Central memory CD8-positive, alpha-beta T cell (primary cell): ENCODE measurements at places on chromosomes 7 and 10.

DNA sequence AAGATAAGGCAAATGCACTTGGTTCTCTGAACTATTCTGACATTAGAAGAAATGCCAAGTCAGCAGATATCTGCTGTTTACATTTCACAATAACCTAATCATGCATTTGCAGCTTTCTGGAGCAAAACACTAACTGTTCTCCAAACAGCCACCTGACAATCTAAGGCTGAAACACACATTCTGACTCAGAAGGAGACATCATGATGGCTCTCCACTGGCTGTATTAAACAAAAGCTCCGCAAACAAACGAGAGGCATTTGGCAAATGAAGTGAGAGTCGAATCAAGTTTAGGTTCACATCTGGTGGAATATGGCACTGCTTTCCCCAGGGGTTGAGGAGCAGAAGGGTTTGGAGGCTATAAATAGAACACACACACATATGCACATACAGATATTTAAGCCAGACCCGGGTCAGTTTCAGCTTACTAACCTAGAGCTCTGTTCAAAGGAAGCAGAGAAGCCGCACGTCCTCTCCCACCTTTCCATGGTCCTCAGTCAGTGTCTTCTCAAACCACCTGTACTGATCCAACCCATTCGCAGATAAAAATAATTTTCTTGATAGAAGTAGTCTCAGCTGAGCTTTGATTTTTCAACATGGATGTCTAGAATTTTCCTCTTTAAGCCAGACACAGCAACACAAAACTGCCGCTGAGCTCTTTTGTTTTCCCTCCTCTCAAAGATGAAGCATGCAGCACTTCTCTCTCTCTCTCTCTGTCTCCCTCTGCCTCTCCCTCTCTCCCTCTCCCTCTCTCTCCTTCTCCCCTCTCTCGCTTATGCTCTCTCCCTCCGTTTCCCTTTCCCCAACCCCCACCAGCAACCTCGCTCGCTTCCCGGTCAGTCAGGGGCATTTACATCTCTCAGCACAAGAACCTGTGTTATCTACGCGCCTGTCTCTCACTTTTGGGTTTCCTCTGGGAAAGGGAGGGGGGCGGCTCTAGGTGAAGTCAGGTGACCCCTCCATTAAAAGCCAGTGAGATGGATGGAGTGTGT, 682.8 kb downstream of the MAGI2 start:
- H3K4me3 ChIP-seq, result no peak overlapping the region
- H3K27ac ChIP-seq, result no peak overlapping the region
- DNase-seq, result no peak
- H3K27me3 ChIP-seq, result no peaks in the 10 kb centered on the region
- H3K4me1 ChIP-seq, result no peaks in the 10 kb centered on the region

DNA sequence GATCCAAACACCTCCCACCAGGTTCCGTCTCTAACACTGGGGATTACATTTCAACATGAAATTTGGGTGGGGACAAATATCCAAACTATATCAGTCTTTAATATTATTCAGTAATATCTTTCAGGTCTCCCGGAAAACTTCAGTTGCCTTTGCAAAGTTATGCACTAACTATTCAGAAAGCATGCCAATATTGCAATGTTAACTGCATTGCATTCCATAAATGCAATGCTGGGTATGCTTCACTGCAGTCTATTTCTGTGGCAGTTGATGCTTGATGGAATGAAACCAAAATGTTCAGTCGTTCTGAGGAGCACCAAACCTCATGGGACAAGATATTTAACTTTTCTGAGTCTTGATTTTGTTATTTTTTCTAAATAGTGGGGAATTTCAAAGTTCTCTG, 147.5 kb downstream of the SLC16A9 start:
- no peak for DNase-seq
- H3K4me3 ChIP-seq, result no peak overlapping the region
- no peak overlapping the region for H3K27ac ChIP-seq
- H3K4me1 ChIP-seq, result no peaks in the 10 kb centered on the region
- H3K36me3 ChIP-seq, result no peaks in the 10 kb centered on the region

- H3K4me3 ChIP-seq, result no peak overlapping the region
- H3K36me3 ChIP-seq, result no peaks in the 10 kb centered on the region
- no peaks in the 10 kb centered on the region for H3K4me1 ChIP-seq
- H3K27me3 ChIP-seq, result no peaks in the 10 kb centered on the region
- no peak for DNase-seq
Observed at GRCh38 chr7:20197837-20198236, 19.3 kb downstream of the MACC1 start.

DNA sequence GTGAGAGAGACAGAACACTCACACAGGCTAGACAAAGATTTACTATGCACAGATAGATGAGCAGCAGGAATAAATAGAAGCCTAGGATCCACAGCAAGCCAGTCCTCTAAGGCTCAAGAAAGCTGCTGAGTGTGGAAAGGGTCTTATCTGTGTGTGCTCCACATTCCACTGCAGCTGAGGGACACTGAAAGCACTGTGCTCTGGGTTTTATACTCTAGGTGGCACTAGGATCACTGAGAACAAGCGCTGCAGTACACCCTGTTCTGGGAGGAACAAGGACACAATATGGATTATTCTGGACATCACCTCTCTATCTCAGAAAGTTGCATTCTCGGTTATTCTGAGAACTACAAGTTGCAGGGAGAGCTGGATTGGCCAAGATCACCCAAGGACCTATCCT, 4.9 kb upstream of the KLHL7 start:
- DNase-seq, result no peak
- peaks cover 7% of the 10 kb centered on the region for H3K36me3 ChIP-seq
- H3K27me3 ChIP-seq, result no peaks in the 10 kb centered on the region
- H3K4me1 ChIP-seq, result peaks cover 5% of the 10 kb centered on the region
- H3K27ac ChIP-seq, result no peak overlapping the region

DNA sequence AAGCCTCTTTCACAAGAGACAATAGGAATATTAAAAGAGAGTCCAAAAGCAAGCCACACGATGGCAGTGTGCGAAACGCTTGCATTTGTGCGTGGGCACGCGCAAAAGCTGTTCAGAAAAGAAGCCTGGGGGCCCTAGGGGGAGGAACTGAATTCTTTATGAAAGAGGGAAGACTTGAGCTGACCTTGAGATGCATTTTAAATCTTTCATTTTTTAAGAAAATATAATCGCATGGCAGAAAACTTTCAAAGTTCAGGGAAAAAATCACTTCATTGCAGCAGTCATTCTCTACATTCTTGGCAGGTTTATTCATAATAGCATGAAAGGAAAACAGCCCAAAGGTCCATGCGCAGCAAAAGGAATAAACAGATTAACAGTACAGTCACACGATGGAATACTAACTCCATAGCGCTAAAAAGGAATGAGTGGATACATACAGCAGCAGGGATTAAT, 206.5 kb upstream of the PRKCQ start:
- H3K36me3 ChIP-seq, result no peaks in the 10 kb centered on the region
- DNase-seq, result no peak
- no peak overlapping the region for H3K27ac ChIP-seq
- H3K27me3 ChIP-seq, result peaks cover 23% of the 10 kb centered on the region

DNA sequence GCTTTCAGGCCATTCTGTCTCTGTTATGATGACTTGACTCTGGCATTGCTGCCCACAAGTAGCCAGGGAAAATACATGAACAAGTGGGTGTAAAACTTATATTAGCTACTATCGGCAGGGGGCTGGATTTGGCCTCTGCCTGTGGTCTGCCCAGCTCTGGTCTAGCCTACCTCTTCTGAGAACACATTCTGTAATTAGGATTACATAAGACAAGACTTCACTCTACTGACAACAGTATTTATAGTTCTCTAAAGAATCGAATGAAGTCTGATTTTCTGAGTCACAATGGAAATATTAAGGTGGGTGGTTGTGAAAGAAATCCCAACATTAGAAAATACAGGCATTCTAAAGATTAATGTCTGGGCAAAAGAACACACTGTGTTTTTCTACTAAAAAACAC, 55.5 kb downstream of the DLD start:
- no peak overlapping the region for H3K27ac ChIP-seq
- H3K4me3 ChIP-seq, result no peak overlapping the region
- no peaks in the 10 kb centered on the region for H3K4me1 ChIP-seq
- H3K36me3 ChIP-seq, result no peaks in the 10 kb centered on the region
- peaks cover 21% of the 10 kb centered on the region for H3K27me3 ChIP-seq
- no peak for DNase-seq

- no peak for DNase-seq
- H3K4me3 ChIP-seq, result no peak overlapping the region
- no peaks in the 10 kb centered on the region for H3K4me1 ChIP-seq
- H3K27ac ChIP-seq, result no peak overlapping the region
Observed at GRCh38 chr10:77960829-77961329, 34.3 kb upstream of the DLG5 start.

DNA sequence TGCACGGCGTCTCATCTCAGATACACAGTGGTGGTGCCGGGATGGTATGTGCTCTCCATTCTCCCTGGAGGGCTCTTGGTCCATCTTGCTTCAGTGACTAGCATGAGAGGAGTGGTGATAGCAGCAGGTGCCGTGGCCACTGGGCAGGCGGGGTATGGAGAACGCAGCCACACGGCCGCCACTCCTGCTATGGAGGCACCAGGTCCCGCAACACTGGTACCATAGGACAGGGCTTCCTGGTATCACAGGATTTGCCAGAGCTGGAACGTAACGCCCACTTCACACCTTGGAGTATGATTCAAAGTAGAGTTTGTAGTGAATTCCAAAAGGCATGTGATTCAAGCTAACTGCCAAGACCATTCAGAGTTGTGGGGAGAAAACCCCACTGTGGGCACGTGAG, 284.1 kb downstream of the DPP6 start:
- H3K4me3 ChIP-seq, result no peak overlapping the region
- H3K4me1 ChIP-seq, result no peaks in the 10 kb centered on the region
- no peaks in the 10 kb centered on the region for H3K36me3 ChIP-seq
- H3K27me3 ChIP-seq, result no peaks in the 10 kb centered on the region

- DNase-seq, result no peak
- H3K27ac ChIP-seq, result no peak overlapping the region
- H3K27me3 ChIP-seq, result peaks cover 39% of the 10 kb centered on the region
- H3K4me3 ChIP-seq, result no peak overlapping the region
- H3K4me1 ChIP-seq, result no peaks in the 10 kb centered on the region
- H3K36me3 ChIP-seq, result peaks cover 1% of the 10 kb centered on the region
Observed at GRCh38 chr10:44818041-44818649, 93.0 kb upstream of the TMEM72 start.

DNA sequence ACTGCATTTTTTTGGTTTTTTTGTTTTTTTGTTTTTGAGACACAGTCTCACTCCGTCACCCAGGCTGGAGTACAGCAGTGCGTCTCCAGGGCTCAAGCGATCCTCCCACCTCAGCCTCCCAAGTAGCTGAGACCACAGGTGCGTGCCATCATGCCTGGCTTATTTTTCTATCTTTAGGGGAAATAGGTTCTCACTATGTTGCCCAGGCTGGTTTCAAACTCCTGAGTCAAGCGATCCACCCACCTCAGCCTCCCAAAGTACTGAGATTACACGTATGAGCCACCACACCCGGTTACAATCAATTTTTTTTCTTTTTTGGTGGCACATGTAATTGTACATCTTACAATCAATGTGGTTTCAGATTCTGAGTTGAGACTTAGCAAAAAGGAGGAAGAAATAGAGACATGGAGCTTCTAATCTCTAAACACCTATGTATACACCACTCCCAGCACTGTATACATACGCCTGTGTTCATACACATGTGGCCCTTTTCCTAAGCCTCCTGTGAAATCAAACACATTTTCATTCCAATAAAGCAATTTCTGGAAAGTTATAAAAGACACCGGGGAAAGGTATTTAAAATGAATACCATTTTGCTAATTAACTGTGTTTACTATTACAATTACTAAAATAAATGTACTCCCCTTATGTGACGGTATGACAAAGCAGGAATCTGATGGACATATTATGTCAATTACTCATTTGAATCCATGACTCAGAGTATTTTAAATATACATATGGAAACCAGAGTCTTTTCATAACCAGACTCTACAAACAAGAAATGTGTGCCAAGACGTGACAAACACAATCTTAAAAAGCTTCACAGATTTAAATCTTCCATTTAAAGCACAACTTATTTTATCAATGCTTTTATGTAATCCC, 40.9 kb downstream of the SMURF1 start:
- H3K27me3 ChIP-seq, result no peaks in the 10 kb centered on the region
- DNase-seq, result no peak
- peaks cover 9% of the 10 kb centered on the region for H3K36me3 ChIP-seq
- no peak overlapping the region for H3K4me3 ChIP-seq

- no peak overlapping the region for H3K4me3 ChIP-seq
- no peak for DNase-seq
- peaks cover 6% of the 10 kb centered on the region for H3K4me1 ChIP-seq
- H3K36me3 ChIP-seq, result no peaks in the 10 kb centered on the region
Observed at GRCh38 chr10:88791924-88792323, 10.6 kb upstream of the LIPM start.

GRCh38 chr10:68318331-68319059, 13.4 kb upstream of the HNRNPH3 start:
- peaks cover 2% of the 10 kb centered on the region for H3K36me3 ChIP-seq
- no peak overlapping the region for H3K27ac ChIP-seq
- H3K4me1 ChIP-seq, result no peaks in the 10 kb centered on the region
- no peak overlapping the region for H3K4me3 ChIP-seq
- DNase-seq, result no peak

DNA sequence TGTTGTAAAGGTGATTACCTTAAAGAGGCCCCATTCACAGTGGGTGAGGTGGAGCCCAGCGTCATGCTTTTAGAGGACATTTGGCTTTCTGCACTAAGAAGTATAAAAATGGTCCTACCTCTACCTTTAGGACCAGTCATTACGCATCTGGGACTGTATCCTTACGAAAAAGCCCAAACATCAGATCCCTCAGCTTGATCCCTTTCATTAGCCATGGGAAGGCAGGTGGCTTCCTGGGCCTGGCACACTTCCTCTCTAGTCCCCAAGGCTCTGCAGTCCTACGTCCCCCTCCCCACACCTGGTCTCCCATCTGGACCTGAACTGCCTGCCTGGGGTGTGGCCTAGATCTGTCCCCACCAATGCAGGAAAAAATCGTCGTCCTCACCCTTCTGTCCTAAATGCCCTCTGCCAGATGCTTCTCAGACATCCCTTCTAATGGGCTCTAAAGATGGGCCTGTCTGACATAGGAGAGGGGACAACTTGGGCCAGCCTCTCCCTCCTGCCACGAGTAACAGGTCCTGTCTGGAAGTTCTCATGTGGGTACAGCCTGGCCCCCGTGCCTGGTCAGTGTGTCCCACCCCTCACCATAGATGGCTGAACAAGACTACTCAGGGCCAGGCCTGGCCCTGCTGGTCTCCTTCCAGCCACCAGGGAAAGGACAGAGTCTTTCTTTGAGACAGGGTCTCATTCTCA, 11.8 kb upstream of the SLC18A3 start:
- H3K4me3 ChIP-seq, result no peak overlapping the region
- peaks cover 53% of the 10 kb centered on the region for H3K27me3 ChIP-seq
- no peaks in the 10 kb centered on the region for H3K36me3 ChIP-seq
- no peak overlapping the region for H3K27ac ChIP-seq
- no peak for DNase-seq

GRCh38 chr10:52213321-52213752, 100.7 kb upstream of the DKK1 start:
- DNase-seq, result no peak
- no peak overlapping the region for H3K27ac ChIP-seq
- no peaks in the 10 kb centered on the region for H3K36me3 ChIP-seq
- H3K4me3 ChIP-seq, result no peak overlapping the region
- H3K27me3 ChIP-seq, result no peaks in the 10 kb centered on the region
